ENCODE measurements at places on chromosomes 5 and 9.

DNA sequence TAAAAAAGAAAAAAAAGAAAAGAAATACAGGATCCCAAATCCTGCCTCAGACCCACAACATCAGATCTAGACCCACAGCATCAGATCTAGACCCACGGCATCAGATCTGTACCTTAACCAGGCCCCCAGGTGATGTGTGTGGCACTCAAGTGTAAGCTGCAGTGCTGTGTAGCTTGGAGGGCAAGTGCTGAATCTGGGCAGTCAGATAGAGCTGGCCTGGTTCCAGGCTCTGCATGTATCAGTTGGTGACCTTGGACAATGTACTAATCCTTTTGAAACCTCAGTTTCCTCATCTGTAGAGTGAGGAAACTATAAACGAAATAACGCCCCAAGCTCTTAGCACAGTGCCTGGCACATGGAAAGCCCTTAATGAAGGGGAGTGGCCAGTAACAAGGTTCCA lies 16.7 kb downstream of the COL15A1 start:
- no peak for DNase-seq

DNA sequence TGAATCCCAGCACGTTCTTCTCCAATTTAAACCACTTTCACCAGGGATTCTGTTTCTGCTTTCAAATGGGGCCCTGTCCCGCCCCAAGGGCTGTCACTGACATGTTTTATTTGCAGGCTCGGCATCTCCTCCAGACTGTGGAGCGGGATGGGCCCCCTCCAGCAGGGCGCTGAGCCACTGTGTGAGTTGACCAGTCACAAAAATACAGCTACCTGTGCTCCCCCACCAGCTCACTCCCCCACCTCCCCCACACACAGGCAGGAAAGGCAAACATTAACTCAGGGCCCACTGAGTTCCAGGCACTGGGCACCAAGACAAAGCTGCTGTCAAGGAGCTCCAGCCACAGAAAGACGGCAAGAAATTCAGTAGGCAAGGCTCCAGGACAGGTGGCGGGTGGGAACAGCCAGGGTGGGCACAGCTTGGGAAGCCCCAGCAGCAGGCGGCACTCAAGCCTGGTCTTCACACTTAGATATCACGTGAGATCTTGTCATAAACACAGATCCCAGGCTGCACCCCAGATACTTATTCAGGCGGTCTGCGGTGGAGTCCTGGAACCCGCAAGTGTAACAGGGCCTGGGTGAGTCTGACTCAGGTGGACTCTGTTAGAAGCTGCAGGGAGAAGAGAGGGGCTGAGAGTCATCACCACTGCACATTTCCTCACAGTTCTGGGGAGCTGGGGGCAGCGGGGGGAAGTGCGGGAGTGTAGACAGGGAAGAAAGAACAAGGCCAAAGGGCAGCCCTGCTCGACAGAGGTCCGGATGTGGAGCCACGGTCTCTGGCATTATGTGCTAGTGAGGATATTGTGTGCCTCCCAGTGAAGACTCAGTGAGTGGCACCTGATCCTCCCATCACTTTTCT lies 44.7 kb downstream of the OR2V1 start:
- DNase-seq: no peak

- no peak for DNase-seq
Measured at GRCh38 chr9:75891771-75892215, 1.3 kb downstream of the PCSK5 start.

DNA sequence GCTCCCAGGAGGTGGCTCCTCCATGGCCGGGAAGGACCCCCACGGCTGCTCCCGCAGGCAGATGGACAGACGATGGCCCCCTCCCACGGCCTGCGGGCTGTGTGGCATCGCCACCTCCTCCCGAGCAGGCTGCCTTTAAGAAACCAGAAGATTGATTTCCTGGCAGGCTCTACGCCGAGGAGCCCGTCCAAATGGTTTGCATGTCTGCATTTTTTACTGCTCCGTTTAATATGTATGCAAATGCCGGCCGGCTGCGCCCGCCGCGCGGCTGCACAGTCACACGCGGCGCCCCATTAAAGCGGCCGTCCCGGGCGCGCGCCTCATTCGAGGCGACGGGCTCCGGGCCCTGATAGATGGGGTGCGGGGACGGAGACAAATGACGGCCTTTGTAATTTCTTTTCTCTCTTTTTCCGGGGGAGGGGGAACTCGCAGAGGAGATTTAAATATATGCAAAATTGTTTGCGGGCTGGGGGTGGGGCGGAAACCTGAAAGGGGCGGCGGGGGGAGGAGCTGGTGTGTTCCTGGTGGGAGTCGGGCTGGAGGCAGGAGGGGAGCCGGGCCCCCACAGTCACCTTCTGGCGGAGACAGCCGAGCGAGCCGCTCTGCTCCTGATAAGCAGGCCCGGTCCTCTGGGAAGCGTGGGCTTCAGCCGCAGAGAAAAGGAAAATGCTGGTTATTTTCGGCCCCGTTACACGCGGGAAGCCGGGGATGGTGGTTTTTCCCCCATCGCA lies 158.7 kb upstream of the IER5L start:
- no peak for DNase-seq

DNA sequence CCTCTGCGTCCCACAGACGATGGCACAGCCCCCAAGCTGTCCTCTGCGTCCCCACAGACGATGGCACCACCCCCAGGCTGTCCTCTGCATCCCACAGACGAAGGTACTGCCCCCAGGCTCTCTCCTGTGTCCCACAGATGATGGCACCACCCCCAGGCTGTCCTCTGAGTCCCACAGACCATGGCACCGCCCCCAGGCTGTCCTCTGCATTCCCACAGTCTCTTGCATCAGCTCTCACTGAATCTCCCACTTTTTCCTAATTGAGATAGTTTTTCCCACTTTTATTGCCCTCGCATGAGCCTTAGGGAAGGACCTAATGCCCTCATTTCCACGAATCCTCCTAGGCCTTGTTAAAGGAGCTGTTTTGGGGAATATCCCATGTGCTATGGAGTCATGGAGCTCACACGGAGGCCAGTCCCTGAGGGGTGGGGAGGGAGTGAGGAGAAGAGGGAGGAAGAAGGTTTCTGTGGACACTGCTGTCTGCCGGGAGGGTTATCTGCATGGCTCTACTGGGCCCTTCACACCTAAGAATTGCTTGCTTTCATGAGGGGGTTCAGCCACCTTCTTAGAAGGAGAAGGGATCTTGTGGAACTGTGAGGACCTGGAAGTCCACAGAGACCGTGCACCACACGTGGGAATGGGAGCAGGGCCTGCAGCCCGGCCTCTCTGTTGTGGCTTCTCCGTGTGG lies 58.2 kb upstream of the PTCH1 start:
- DNase-seq: no peak

GRCh38 chr5:122067390-122067789 lies 10.7 kb downstream of the LOX start:
- no peak for DNase-seq

DNA sequence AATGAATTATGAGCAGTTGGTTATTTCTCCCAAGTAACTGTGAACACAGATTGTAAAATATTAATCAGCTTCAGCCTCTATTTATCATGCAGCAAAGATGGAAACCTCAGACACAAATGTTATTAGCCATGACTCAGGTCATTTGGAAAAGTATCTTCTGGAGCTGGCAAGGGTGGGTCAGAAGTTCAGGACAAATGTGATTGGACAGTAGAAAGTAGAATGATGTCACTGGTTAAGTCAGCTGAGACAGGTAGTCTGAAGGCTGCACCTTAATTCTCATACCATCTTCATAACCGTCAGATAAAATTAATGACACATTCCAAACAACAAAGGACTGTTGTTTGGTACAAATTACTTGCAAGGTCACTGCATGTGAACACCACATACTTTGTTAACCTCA lies 140.2 kb downstream of the EMB start:
- DNase-seq: no peak

Data from stimulated activated CD8-positive, alpha-beta memory T cell treated with anti-CD3 and anti-CD28 coated beads, Interleukin-4, amount 100 ng/mL, for 4 hours (primary cell).